Bronchial smooth muscle cell (primary cell): ENCODE measurements at places on chromosomes 5 and 9. TPM values are rescaled to one million over a fixed set of nuclear protein-coding genes. Genes with fewer than 3 reads are reported as not detected.

NDUFAF2 gene
- total RNA-seq, result 15.8 and 23.2 TPM in 2 replicates

SLC25A2 gene
- 0.32 TPM in 1 of 2 replicates, not detected in the other for total RNA-seq

HK3 gene
- 0.09 TPM in 1 of 2 replicates, not detected in the other for total RNA-seq

PDE8B gene
- total RNA-seq, result 0.09 TPM in 1 of 2 replicates, not detected in the other

DMRTA1 gene
- 0.34 and 0.47 TPM in 2 replicates for total RNA-seq

RORB gene
- total RNA-seq, result 1.3 and 2.0 TPM in 2 replicates

PAEP gene
- total RNA-seq, result not detected in 2 replicates

TRAF1 gene
- total RNA-seq, result 2.4 and 3.8 TPM in 2 replicates

TXNDC15 gene
- total RNA-seq, result 88.6 and 146 TPM in 2 replicates

WDR70 gene
- 32.0 and 44.8 TPM in 2 replicates for total RNA-seq

SPTLC1 gene
- total RNA-seq, result 76.1 and 88.3 TPM in 2 replicates

CARTPT gene
- total RNA-seq, result not detected in 2 replicates

SRA1 gene
- total RNA-seq, result 23.0 and 26.6 TPM in 2 replicates
